NCI-H460 (cell line): ENCODE measurements at places on chromosomes 11 and 22.
A peak's percentile ranks its signal among the peaks of the same experiment; 100 is the strongest.

- no peak for DNase-seq
Observed at GRCh38 chr22:21594865-21595452, 27.4 kb downstream of the UBE2L3 start.

DNA sequence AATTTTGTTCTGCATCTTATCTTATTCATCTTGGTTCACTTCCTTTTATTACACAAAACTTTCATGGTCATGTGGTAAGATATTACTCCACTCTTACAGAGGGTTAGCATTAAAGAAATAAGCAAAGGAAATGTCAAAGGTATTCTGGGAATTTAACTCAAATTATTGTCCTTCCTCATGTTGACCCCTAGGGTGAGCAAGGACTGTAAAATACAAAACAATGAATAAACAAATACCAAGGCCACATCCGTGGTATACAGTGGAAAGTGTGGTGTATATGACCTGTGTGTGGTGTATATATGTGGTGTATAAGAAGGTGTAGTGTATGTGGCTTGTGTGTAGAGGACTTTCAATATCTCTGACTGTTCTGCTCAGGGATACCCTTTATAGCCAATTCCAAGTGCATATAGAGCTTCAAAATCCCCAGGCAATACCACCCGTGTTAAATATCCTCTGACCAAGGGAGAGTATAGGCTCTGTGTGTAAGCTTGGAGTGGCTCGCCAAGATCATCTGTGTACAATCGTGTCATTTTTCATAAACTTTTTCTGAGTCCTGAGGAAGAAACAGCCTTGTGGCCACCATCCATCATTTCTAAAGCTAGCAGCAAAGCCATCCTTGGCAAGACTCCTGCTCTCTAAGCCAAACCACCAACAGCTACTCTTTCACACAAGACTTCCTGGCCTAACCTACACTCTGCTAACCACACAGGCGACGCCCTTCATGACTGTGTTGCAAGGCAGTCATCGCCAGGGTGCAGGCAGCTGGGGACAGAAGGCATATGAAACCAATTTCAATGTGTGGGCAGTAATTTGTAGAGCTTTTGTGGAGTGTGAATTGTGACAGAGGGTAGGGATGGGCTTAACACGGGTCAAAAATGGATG, 548.0 kb downstream of the ETS1 start:
- DNase-seq = no peak

GRCh38 chr11:27861706-27862430, 161.6 kb upstream of the BDNF start:
- peak; percentile 19 for DNase-seq

- no peak for DNase-seq
Observed at GRCh38 chr22:21714059-21714770, 21.4 kb downstream of the YPEL1 start.

GRCh38 chr11:26575946-26576345, 3.9 kb upstream of the MUC15 start:
- DNase-seq = no peak

- no peak for DNase-seq
Observed at GRCh38 chr22:49148895-49149418, 678.7 kb downstream of the BRD1 start.

DNA sequence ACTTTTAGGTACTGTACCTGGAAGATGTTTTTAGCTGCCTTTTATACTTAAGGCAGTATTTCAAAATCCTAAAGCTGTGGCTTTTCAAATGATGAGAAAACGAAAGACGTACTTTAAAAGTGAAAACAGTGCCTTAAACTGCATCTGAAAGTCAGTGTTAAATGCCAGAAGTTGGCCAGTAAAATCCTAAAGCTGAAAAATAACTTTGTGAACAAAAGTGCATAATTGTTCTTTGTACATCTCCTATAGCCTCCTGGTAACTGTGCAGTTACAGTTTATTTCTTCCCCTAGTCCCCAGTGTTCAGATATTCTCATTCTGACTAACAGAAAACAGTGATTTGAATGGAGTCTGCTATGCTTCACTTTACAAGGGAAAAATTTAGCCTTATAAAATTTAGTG, 6.8 kb downstream of the EED start:
- DNase-seq = no peak

DNA sequence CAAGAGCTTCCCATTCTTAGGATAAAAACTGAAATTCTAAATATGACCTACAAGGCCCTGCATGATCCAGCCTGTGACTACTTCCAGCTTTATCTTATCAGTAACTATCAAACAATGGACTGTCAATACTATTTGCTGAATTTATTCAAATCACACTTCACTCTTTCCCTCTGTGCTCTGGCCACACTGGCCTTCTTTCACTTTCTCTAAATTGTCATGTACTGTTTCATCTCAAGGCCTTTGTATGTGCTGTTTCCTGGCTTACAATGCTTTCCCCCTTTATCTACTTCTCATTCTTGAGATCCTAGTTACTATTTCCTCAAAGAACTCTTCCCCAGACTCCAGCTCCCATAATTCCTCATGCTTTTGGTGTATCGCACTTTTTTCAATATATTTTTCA, 5.6 kb downstream of the TIMM10B start:
- DNase-seq = no peak

DNA sequence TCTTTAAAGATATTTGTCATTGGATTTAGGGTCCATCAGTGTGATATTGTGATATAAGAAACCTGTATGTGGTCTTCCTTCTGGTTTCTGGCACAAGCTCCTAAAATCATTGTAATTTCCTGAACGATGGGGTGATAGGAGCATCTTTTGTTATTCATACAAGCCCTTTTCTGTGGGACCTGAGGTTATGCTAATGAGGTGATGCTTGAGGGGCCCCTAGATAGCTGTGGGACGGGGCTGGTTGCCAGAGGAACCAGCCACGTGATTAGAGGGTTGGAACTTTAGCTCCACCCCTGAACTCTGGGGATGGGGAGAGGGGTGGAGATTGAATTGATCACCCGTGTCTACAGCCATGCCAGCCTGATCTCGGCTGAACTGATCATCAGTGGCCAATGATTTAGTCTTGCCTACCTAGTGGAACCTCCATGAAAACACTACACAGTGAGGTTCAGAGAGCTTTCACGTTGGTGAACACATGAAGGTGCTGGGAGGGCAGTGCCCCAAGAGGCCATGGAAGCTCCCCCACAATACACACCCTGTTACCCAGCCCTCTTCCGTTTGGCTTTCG, 62.8 kb downstream of the BCR start:
- DNase-seq = no peak

DNA sequence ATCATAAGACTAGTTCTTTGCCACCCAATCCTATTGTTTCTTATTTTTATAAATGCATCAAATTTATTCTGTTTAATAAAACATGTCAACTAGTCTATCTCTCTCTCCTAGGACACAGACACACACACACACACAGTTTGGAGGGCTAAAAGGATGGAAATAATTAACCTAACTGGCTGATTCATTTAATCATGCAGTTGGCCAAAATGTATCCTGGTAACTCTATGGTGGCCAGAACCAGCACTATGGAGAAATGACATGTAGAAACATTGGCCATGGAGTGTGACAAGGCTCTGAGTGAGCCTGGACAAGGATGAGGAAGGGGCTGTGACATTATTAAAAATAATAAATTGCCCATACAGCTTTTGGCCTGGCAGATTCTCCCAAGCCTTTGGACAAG, 64.1 kb downstream of the CLPB start:
- no peak for DNase-seq

GRCh38 chr11:69080257-69080995, 31.7 kb downstream of the TPCN2 start:
- DNase-seq = peak; percentile 19

- DNase-seq = no peak
Observed at GRCh38 chr11:35723913-35724312, 61.3 kb downstream of the TRIM44 start.

DNA sequence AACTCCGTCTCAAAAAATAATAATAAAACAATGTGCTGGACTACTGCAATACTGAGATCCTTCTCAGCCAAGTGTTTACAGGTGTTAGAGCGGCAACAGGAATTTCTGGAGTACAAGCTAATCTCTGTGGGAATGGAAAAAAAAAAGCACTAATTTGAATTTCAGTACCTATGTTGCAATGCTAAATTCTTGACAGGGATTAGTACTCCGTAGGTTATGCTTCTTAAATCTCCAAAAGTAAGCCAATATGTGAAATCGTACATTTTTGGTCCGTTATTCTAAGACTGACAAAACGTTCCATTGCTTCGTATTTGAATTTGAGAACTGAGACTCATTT, 1.1 kb downstream of the ATL3 start:
- DNase-seq = no peak

DNA sequence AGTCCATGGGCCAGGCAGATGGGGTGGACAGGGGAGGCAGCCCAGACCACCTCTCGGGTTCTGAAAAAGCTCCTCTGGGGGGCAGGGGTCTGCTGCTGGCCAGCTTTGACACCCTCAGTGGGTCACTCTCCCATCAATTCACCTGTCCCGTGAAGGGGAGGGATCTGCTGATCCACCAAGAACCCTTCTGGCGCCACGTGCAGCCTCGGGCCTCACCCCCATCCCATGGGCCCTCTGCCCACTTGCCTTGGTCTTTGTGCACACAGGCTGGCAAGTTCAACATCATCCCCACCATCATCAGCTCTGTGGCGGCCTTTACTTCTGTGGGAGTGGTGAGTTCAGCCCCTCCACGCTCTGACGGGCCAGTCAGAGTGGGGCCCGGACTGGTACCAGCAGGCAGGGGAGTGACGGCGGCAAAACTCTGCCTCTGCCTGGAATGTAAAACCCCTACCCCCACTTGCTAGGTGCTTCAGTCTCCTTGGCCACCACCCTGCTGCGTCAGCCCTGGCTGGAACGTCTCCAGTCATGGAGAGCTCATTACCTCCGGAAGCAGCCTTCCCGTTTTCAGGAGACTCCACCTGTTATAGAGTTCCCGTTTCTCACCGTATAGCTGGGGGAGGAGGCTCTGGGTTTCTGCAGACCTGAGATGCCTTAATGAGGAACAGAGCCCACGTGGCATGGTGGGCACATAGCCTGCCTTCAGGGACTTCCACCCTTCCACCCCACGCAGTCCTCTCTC, 12.7 kb downstream of the PRG3 start:
- DNase-seq = no peak

- no peak for DNase-seq
Observed at GRCh38 chr11:73559743-73560142, 38.2 kb downstream of the FAM168A start.

DNA sequence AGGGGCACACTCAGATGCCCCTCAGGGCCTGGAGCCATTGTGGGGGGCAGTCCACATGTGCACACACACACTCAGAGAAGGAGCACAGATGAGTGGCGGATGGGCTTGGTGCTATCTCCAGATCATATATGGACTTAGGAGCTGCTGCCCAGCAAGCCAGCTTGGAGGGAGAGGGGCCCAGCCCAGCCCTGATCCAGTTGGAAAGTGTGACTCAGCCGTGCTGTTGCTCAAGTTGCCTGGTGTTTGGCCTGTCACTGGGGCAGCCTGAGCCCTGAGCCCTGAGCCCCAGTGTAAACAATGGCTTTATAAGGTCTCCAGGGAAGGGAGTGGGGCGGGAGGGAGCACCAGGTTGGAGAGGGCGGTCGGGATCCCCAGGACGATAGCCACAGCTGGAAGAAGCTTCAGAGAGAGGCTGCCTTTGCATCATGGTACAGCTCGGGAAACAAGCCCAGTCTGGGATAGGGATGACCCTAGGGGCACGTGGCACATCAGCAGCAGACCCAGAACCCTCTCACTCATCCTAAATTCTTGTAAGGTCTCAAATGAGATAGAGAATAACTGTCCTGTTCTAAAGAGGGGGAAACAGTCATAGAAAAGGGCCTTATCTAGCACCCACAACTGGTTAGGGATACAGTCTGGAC, 4.8 kb downstream of the SELENOM start:
- DNase-seq = no peak

- DNase-seq = peak; percentile 12
Observed at GRCh38 chr22:38700270-38700788, 414 bp downstream of the JOSD1 start.

GRCh38 chr11:4581443-4581842, at the start of gene OR52I2:
Gene OR52I2 (plus strand): TSS chr11:4581743.
- DNase-seq = no peak

DNA sequence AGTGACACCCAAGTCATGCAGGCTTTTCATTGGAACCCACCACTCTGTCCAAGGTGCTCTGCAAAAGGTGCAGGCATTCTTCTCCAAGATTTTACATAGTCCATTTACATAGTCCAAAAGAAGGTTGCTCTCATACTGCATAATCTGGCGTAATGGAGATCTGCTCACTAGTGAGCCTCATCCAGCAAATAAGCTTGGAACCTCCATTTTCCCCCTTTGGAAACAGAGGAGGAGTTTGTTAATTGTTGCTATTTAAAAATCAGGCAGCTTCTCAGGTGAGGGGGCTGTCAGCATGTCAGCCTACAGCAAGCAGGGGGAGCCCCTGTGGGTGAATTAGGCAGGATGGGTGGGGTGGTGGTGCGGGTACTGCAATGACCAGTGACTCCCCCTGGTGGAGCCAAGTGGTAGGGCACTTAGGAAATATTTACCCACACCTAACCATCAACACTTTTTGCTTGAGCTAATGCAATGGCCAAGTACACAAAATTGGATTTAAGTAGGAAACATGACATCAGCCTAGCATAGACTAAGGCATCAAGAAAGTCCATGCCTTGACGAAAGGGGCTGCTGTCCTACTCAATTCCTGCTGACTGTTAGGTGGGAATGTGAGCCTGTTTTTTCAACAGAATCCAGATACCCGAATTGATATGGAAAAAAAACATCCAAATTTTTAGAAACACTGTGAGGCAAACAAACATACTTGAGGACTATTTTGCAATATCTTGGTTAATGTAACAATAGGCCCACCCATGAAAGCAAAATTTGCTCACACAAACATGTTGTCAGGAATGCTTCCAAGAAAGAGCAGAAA, 64.5 kb downstream of the AMBRA1 start:
- peak; percentile 15 for DNase-seq

GRCh38 chr22:40651057-40651456, 14.5 kb upstream of the MRTFA start:
- DNase-seq = no peak

DNA sequence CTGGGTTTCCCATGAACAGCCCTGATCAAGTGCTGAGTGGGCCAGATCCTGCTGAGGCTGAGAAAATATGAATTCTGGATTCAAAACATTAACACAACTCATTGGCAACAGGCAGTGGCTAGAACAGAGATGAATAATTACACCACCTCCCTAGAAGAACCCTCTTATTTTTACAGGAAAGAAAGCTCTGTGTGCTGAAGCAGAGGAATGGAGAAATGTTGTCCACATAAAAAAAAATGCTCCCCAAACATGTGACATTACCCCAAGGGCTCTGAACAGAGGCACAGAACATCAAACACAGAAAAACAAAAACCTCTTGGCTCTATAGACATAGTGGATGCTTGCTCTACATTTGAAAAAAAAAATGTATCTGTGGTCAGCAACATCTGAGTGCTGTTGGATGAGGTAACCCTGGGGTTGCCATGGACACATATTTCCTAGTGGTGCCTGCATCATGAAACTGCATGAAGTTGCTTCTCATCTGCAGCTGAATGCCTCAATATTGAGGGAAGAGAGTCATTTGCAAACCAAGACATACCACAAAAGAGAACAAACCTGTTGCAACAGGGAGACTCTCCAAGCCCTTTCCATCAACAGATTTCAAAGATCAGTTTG, 98.8 kb downstream of the SNX19 start:
- DNase-seq = no peak
